CD4-positive, alpha-beta T cell treated with Interleukin-21 for 1 hour (primary cell): ENCODE measurements at places on chromosomes 13 and 19.

- no peak for DNase-seq
Measured at GRCh38 chr13:49779721-49780120, 12.8 kb downstream of the KPNA3 start.

- DNase-seq: peak; percentile 28
Measured at GRCh38 chr19:2774953-2775555, 8.0 kb downstream of the SGTA start.

DNA sequence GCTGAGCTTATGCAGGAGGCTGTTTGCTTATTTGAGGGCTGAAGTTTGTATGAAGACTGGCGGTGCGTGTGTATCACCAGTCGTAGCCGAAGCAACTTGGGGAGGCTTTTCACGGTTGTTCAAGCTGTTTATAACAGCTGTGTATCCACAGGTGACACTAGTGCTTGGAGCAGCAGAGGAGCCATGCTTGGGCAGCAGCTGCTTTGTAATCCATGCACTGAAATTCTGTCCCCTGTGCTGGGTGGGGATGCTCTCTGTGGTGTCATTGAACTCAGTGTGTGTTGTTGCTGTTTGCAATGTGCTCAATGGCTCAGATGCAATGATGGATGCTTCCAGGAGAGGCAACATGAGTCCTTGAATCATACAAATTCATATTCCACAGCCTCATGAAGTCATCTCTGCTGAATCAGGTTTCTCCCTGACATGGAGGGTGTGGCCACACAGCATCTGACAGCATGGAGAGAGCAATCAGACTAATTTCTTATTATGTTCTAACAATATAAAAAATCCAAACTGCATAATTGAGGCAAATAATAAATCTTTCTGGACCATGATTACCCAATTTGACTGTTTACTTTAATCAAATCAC is 18.8 kb upstream of the GTF3A start:
- no peak for DNase-seq

GRCh38 chr13:19845758-19846157 is 17.7 kb downstream of the ZMYM5 start:
- no peak for DNase-seq

DNA sequence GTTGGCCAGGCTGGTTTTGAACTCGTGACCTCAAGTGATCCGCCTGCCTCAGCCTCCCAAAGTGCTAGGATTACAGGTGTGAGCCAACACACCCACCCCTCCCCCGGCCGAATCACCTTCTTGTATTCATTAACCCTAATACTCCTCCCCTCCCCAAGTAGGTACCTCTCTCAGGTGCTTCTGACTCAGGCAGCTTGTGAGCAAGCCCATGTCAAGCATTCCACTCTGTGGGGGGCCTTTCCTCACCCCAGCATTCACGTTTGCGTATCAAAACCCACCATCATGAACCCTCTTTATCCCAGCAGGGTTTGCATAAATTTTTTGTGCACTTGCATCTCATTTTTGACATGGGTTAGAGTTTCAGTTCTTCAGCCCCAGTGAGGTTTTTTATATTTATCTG is 23.6 kb upstream of the RFXAP start:
- DNase-seq: no peak

DNA sequence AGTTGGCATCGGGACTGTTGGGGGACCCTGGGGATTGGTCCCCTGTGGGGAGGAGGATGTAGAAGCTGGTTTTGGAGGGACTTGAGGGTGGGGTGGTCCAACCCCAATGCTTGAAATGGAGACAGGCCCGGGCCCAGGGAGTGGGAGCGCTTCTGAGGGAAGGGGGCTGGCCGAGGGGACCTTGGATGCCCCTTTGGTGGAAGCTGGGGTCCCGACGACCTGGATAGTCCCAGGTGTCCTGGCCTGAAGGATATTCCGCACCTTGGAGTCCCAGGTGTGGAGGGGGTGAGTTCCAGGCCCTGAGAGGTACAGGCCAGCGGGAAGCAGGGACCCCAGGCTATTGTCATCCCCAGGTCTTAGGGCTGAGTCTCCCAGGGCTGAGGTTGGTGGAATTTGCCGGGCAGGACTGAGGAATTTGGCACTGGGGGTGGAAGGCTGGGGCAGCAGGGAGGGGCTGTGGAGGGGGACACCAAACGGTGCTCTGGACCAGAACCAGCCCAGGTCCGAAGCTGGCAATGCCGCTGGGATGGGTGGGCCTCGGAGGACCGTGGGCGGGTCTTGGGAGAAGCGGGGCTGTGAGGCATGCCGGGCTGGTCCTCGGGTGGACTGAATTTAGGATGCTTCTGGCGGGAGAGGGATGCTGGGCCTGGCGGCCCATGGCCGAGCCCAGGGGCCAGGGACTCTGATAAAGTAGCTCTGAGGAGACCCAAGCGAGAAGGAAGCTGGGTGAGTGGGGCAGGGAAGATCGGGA is 1.8 kb downstream of the HDGFL2 start:
- DNase-seq: no peak

- peak; percentile 42 for DNase-seq
Measured at GRCh38 chr13:24997367-24997967, 98.5 kb upstream of the PABPC3 start.

GRCh38 chr19:29389495-29389894 is 136.3 kb upstream of the VSTM2B start:
- DNase-seq: no peak

- DNase-seq: no peak
Measured at GRCh38 chr13:78689011-78689410, 30.1 kb upstream of the OBI1 start.
